BE2C (cell line): ENCODE measurements at places on chromosomes 2 and 18.
A peak's percentile ranks its signal among the peaks of the same experiment; 100 is the strongest.

GRCh38 chr2:85760371-85760770 is 6.6 kb downstream of the ATOH8 start:
- DNase-seq = no peak

GRCh38 chr2:47214385-47214784 is 59.3 kb upstream of the STPG4 start:
- no peak for DNase-seq

GRCh38 chr2:20430461-20431300 is 16.2 kb upstream of the RHOB start:
- no peak for DNase-seq

GRCh38 chr18:35371412-35372195 is 5.5 kb downstream of the ZNF396 start:
- no peak for DNase-seq

DNA sequence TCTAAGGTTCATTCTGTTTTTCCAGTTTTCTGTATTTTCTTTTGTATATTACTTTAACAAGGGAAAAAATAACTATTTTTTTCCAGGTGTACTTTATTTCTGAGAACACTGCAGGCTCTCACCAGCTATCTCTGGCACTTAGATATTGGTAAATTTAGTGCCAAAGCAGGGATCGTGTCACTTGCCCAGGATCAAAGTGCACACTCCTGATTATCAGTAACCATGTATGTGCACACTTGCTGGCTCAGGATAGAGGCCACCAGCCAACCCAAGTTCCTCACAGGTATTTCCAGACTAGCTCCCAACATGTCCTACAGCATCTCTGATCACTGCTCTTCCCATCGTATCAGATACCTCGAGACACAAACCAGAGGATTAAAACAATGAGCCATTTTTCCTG is 5.8 kb upstream of the FZD5 start:
- DNase-seq = no peak

DNA sequence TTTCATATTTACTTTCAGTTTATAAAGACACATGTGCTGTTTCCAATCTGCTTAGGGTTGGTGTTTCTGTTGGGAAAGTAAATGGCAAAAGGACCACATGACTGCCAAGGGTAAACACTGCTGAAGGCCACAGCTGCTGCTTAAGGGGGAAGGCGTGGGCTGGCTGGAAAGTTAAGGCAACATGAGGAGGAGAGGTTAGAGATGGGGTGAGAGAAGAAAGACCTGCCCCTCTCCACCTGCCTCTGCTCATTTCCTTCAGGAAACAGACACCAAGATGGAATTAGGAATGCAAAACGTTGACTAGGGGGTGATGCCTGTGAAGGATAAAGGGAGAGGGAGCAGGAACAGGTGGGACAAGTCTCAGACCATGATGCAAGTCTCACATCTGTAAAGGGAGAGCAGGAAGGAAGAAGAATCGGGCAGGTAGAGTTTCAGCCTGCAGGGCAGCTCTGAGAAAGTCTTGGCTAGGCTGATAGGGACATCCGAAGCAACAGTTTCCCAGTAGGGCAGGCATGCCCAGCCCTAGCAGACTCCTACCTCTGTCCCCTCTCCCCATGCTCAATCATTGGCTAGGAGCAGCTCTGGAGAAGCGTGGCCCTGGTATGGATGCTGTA is 86.0 kb downstream of the CDC42EP3 start:
- no peak for DNase-seq

GRCh38 chr2:241224851-241225438 is 36.5 kb downstream of the ANO7 start:
- DNase-seq = no peak

GRCh38 chr2:143230506-143231253 is 101.5 kb downstream of the ARHGAP15 start:
- DNase-seq = no peak

DNA sequence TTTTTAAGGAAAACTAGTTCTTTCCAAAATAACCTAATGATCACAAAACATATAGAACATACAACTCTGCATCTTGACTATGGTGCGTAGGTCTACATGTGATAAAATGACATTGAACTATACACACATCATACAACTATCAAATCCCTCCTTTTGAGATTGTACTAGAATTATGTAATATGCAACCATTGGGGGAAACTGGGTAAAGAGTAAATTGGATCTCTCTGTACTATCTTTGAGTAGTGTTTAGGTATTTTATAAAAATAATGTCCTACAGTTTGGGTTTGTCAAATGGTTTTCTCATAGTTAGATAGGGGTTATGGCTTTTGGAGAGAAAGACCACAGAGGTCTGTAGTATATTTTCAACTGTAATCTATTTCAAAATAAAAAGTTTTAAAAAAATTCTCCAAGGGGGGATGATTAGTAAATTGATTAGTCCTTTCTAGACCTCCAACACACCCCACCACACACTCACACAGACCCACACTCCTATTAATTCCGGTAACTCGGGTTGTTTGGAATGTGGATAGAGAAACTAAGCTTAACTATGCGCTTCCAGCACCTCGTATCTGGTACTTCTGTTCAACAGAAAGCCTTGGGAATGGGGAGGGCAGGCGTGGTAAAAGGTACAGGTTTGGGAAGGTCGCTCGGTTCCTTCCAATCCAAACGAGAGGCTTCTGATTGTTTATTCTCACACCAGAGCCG is 695 bp upstream of the BIRC6 start:
- DNase-seq = no peak

- no peak for DNase-seq
Observed at GRCh38 chr18:10985689-10986088, 163.7 kb downstream of the PIEZO2 start.

DNA sequence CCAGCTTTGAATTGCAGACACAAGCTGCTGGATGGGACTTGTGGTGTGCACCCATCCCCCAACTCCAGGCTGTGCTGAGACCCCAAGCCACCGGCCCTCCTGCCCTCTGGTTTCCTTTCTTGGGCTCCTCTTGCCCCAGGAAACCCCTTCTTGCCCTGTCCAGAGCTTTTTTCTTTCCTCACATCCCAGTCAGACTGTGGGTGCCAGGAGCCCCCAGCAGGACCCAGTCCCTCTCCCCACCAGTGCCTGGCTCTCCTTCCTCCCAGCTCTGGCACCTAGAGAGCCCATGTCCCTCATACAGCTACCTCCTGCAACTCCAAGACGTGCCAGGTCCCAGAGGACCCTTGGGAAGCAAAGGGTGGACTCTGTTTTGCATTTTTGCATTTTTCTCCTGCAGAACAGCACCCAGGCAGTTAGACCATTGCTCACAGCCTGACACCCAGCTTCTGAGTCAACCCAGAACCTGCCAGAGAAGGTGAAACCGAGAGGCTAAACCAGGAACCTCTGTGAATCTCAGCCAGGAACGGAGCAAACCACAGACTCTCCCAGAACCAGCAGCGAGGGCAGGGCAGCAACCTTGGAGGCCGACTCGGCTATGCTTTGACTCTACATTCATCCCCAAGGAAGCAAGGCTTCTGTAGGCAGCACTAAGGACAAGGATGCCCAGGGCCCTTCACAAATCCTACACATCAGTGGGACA is 221.1 kb downstream of the ANAPC1 start:
- no peak for DNase-seq

GRCh38 chr2:232492963-232493700 is 5.5 kb upstream of the ECEL1 start:
- DNase-seq = peak; percentile 7

- peak; percentile 78 for DNase-seq
Observed at GRCh38 chr2:241617431-241618154, 19.4 kb downstream of the THAP4 start.

GRCh38 chr2:196214156-196214555 is 42.8 kb upstream of the STK17B start:
- no peak for DNase-seq

- no peak for DNase-seq
Observed at GRCh38 chr2:38264396-38265221, 112.5 kb downstream of the ATL2 start.

GRCh38 chr18:58076052-58076451 is 32.0 kb downstream of the NEDD4L start:
- no peak for DNase-seq

DNA sequence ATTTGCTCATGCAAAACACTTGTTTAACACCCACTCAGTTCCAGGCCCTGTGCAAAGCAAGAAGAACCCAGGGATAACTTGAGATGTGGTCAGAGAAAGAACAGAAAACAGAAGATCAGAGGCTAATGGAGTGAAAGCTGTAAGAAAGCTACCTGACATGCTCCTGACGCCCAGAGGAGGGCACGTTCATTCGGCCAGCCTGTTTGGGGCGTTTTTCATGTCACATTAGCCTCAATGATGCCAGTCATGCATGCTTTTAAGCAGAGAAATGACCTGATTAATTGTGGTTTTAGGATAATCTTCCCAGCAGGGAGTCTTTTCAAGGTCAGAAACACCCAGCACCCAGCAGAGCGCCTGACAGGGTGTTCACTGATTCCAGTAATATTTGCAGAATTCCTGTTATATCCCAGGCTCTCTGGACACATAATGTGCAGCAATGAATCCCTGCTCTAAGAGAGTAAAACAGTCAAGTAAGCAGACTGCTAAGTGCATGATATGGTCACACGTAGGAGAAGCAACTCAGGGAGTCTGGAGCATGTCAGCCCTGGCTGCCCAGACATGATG is 320.0 kb downstream of the LRATD1 start:
- DNase-seq = no peak

- no peak for DNase-seq
Observed at GRCh38 chr18:49812286-49813068, 856 bp downstream of the ACAA2 start.

DNA sequence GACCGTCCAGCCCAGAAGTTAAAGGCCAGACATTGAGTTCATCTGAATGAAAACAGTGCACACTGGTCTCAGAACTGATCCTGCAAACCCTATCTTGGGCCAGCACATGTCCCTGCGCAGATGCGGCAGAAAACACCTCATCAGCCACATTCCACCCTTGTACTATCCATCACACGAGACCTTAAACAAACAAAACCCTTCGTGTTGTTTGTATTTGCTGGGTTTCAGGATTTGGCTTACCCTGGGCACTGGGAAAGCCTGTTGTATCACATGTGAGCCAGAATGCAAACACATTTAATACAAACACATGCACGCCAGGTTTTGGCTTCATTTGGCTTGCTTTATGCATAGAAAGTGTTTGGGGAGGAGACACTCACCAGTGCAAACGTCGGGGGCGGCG is 12.5 kb downstream of the WIPF1 start:
- no peak for DNase-seq

DNA sequence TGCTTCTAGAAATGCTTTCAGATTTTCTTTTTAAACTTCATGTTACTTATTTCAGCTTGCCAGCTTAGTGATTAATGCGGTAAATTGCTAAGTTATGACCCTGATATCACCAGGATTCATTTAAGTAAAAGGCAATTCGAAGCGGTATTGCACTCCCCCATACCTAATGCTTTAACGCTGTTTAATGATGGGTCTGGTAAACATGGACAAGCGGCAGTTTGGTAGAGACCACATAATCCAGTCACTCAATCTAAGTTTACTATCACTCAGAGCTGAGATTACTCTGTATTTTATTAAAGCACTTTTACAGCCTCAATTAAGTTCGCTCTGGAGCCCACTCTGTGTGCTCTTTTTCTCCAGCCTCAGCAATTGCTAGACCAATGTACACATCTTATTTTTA is 118.2 kb upstream of the SCN7A start:
- DNase-seq = no peak

GRCh38 chr18:23170137-23170536 is 34.9 kb downstream of the CABLES1 start:
- DNase-seq = no peak

DNA sequence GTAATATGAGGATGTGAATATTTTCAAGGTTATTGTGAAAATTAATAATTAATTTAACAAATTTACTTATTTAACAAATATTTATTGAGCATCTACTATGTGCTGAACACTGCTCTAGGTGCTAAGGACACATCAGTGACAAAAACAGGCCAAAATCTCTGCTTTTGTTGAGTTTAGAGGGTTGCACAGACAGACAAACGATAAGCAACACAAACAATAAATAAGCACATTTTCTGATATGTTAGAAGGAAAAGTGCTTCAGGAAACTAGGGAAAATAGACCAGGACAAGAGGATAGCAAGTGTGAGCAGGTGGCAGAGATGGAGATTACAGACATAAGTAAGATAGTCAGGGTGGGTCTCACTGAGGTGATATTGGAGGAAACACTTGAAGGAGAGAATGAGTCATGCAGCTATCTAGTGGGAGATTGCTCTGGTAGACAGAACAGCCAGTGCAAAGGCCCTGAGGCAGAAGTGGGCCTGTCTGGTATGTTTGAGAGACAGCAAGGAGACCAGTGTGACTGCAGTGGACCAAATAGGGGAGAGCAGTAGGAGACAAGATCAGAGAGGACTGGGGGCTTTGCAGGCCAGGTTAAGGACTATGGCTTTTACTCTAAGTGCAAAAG is 38.3 kb downstream of the SFXN5 start:
- no peak for DNase-seq

DNA sequence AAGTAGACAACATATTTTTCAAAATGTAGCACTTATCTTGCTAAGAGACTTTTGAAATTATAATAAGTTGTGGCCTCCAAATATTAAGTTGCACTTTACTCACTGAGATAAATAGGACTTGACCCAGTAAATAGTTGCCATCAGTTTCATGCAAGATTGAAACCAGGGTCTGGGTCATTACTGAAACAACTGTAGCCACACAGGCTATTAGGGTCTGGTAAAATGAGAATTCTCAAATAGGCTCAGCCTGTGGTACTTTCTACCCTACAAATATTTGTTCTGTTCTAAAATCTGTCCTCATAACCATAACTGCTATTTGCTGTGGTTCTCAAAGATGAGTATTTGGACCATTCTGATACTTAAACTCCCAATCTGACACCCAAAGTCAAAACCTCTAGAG is 115.4 kb upstream of the STK17B start:
- DNase-seq = no peak

DNA sequence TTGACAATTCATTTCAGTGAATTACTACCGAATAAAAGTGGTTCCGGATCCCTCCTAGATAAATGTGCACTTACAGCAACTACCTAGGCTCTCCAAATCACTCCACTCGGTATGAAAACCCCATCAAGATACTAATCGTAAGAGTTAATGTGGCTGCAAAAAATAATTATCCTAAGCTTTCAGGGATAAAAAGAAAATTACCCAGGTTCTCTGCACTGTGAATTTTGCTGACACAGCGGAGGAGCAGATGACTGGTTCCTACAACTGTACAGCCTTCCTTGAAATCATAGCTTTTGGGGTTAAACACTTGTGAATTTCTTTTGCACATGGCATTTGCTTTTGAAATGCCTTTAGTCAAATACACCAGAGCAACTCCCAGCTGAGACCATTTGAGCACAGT is 104.7 kb downstream of the CD226 start:
- DNase-seq = no peak

DNA sequence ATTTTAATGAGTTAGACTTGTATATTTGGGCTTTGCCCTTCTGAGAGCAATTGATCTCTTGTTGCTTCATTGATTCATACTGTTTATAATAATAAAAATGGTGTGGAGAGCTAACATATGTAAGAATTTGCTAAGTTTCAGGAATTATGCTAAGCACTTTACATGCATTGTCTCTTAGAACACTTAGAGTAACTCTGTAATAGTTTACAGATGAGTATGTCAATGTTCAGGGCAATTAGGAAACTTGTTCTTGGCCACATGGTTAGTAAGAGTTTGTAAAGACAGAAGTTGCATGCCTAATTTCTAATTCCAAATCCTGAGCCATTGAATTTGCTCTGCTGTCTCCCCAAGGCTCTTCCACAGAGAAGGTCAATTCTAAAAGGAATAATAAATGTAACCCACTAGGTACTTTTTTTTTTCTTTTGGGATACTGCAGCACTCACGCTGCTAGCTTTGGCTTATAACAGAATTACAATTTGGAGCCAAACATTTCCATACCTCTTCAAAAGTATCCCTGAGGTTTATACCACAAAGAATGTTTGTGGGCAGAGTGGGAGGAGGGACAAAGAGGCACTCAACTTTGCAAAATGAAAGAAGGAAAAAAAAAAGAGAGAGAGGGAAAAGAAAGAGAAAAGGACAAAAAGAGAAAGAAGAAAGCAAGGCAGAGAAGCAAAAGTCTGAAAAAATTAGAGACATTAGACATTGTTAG is 232.4 kb downstream of the CALCRL start:
- no peak for DNase-seq
